Large intestine (tissue), 12 donors: ENCODE measurements at places on chromosomes 2 and 18.

GRCh38 chr18:34704074-34704473, 6.0 kb upstream of the DTNA start:
- no peak for DNase-seq

DNA sequence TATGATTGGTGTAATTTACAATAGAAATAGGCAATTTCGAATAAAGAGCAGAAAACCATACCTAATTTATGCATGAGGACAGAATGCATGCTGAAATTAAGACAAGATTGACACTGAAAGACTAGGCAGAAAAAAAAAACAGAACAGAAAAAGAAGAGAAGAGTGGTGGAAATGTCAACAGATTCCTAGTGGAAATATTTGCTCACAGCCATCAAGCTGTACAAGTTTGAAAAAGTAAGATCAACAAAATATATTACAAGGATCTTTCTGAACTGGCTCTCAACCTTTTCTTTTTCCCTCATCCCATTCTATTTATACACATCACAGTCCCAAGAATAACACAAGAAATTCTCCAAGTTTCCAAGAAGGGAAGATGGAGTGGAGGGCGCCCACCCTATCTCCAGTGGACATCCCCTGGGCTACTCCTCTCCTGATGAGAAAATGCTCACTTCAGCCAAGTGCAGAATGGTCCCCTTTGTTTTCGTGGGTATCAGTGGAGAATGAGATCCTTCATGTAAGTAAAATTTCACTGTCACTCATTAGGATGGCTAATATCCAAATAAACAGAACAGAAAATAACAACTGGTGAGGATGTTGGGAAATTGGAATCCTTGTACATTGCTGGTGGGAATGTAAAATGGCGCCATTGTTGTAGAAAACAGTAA, 51.0 kb upstream of the ZNF532 start:
- no peak for DNase-seq

GRCh38 chr2:240217431-240218301, 77.2 kb upstream of the OTOS start:
- no peak for DNase-seq

GRCh38 chr2:72824224-72824842, 1.5 kb downstream of the EXOC6B start:
- DNase-seq: peak; percentile 26

GRCh38 chr2:158610059-158610458, 153.3 kb downstream of the PKP4 start:
- DNase-seq: no peak

GRCh38 chr2:181158427-181158826, 178.0 kb downstream of the UBE2E3 start:
- DNase-seq: no peak

- no peak for DNase-seq
Observed at GRCh38 chr2:216789081-216789480, 70.8 kb downstream of the TNP1 start.

- DNase-seq: peak; percentile 40
Observed at GRCh38 chr2:62456721-62457539, 49.1 kb downstream of the TMEM17 start.

- no peak for DNase-seq
Observed at GRCh38 chr18:30920351-30920750, 122.2 kb downstream of the DSC3 start.

- no peak for DNase-seq
Observed at GRCh38 chr18:76212960-76213359, 282.1 kb downstream of the ZNF516 start.

- no peak for DNase-seq
Observed at GRCh38 chr2:106189325-106189724, 4.8 kb downstream of the UXS1 start.

- DNase-seq: no peak
Observed at GRCh38 chr2:15031745-15032240, 399.3 kb downstream of the LRATD1 start.

DNA sequence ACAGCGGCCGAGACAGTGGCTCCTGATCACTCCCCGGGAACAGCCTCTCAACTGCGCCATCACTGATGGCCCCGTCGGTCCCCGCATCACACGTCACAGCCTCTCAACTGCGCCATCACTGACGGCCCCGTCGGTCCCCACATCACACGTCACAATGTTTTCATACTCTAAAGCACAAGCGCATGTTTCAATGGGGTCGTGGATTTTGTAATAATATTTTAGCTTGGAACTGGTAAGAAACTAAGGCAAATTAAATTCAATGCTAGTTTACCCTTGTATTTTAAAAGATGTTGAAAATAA, 44.2 kb upstream of the CTDP1 start:
- DNase-seq: no peak

DNA sequence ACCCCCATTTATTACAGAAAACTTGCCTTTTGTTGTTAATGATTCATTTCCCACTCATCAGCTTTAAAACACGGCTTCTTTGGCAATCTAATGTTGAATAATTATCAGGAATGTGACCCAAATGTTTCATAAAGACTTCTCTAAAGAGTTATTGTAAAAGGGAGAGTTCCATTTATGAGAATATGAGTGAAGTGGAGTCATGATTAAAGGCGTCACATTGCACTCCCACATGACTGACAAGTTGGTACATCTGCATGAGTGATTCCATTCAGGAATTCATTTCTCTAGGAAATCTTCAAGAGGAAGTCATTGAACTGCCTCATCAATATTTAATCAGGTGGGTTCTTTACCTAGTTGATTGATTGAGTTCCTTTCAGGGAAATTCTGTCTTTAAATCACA, 184.8 kb downstream of the LNPK start:
- no peak for DNase-seq

GRCh38 chr2:68256093-68256450, 3.7 kb upstream of the PPP3R1 start:
- no peak for DNase-seq

DNA sequence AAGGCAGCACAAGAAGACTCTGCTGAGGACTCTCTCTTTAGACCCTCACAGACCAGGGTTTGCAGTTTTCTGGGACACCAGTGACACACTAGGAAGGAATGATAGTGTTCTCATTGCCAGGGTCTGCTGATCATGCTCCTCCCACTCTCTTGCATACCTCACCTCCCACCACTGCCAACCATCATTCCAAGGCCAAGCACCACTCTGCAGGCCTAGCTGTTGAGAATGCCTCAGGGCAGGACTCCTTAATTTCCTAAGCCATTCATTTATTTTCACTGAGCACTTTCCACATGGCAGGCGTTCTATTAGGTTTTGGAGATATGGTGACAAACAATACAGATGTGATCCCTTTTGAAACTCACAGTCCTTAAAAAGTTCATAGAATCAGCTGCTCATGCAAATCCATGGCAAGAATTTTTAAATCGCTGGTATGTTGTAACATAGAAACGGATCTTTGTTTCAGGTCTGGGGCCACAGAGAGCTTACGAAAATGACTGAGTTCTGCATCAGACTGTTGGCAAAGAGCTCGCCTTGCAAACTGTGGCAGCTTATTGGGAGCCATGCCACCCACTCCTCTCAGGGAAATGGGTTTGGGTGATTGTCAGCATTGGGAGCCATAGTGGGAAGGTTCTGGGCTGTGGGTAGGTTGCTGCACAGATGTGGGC, 78.5 kb downstream of the XDH start:
- DNase-seq: no peak

DNA sequence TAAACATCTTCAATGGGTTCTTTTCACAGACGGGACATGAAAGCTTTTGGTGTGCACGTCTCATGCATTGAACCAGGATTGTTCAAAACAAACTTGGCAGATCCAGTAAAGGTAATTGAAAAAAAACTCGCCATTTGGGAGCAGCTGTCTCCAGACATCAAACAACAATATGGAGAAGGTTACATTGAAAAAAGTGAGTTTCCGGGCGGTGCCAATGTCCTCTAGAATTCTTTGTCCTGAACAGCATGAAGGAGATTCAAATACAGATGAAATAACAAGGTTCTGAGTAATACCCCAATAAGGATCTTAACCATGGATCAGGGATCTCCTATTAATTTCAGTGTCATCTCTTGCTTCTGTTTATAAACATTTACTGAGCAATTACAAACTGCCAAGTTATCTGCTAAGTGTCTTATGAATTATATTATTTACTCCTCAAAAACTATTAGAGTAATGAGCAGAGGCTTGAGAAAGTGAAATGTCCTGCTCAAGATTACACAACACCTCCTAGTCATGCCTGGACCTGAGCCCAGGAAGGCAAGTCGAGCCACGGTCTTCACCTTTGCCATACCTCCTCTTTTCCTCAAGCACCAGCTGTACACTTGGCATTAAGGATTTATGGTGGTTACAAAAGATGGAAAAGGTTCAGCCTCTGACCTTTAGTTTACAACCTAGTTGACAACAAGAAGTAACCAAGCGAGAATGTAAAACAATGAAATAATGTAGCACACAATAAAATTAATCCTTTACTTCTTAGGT, 22.6 kb downstream of the DHRS9 start:
- DNase-seq: peak; percentile 33

GRCh38 chr2:15636972-15637785, 45.5 kb downstream of the DDX1 start:
- peak; percentile 68 for DNase-seq

- no peak for DNase-seq
Observed at GRCh38 chr2:7999683-8000476, 682.0 kb upstream of the ID2 start.
